Heart right ventricle (tissue), 16 donors: ENCODE measurements at places on chromosomes 13 and 19. TPM values are rescaled to one million over a fixed set of nuclear protein-coding genes. Genes with fewer than 3 reads are reported as not detected.

GRCh38 chr13:111046590-111047141 lies 68.4 kb upstream of the ARHGEF7 start:
- DNase-seq, result peak; percentile 50

DNA sequence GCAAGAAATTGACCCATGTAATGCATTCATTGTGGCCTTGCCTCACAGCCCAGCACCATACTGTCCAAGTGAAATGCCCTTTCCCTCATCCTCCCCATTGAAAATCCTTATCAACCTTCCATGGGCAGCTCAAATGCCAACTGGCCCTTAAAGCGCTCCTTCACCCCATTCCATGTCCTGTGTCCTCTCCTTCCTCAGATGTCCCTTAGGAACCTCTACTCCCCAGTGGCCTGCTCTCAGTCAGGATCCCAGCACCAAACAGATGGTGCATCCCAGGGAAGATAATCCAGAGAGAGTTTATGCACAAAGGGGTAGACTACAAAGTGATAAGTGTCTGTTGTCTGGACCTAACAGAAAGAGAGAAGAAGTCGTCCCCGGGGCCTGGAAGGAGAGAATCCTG lies 407.4 kb upstream of the ZNF507 start:
- DNase-seq, result no peak

GRCh38 chr13:93243375-93244063 lies 16.9 kb downstream of the GPC6 start:
- DNase-seq, result no peak

- DNase-seq, result no peak
These were observed 80.4 kb downstream of the MAP4K1 start for GRCh38 chr19:38537071-38537936.

GRCh38 chr13:21066946-21067345 lies 5.6 kb upstream of the LATS2 start:
- DNase-seq, result no peak

Gene EBI3
- not detected for total RNA-seq
